Glutamatergic neuron (in vitro differentiated cells): ENCODE measurements at places on chromosomes 2 and 18. TPM values are rescaled to one million over a fixed set of nuclear protein-coding genes. Genes with fewer than 3 reads are reported as not detected.

GRCh38 chr2:110871637-110872036, 139.3 kb downstream of the ACOXL start:
- no peaks in the 10 kb centered on the region for H3K36me3 ChIP-seq
- H3K27ac ChIP-seq, result no peak overlapping the region
- no peaks in the 10 kb centered on the region for H3K4me1 ChIP-seq

DNA sequence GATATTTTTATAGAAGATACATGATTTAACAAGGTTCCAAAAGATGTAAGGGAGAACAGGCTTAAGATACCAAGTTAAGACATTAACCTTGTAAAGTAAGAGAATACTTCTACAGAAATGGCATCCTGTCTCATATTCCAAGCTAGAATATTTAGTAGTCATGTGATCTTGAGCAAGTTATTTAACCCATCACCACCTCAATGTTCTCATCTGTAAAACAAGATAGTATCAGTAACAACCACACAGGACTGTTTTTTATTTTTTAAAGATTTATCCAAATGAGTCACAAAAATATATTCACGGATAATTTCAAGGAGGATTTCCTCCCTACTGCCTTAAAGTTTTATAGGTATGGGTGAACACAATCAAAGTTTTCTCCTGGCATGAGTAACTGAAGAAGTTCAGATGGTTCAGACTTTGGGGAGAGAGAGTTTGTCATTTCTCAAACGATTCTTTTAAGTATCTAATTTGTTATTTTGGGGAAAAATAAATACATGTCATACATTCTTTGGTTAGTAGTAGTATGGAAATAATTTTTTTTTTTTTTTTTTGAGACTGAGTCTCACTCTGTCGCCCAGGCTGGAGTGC, 25.9 kb downstream of the ROCK1 start:
- no peak overlapping the region for H3K27ac ChIP-seq
- no peaks in the 10 kb centered on the region for H3K27me3 ChIP-seq
- DNase-seq, result no peak
- H3K36me3 ChIP-seq, result no peaks in the 10 kb centered on the region
- no peak overlapping the region for H3K4me3 ChIP-seq

The SPRED2 gene
- 54.5 TPM for total RNA-seq

The SFT2D3 gene
- 6.4 TPM for total RNA-seq

DNA sequence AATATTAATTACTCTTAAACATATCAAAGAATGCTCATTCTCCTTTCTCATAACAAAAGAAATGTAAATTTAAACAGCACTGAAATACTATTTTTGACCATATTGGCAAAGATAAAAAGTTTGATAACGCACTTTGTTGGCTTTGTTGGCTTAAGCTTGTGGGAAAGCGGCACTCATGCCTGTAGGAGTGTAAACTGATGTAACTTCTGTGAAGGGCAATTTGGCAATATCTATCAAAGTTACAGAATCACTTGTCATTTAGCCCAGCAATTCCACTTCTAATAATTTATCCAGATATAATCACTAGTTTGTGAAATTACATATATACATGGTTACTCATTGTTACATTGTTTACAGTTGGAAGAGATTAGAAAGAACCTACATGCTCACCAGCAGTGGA, 311.8 kb upstream of the STON1 start:
- no peak overlapping the region for H3K4me3 ChIP-seq
- no peaks in the 10 kb centered on the region for H3K36me3 ChIP-seq
- H3K27me3 ChIP-seq, result no peaks in the 10 kb centered on the region
- H3K27ac ChIP-seq, result no peak overlapping the region
- DNase-seq, result no peak

DNA sequence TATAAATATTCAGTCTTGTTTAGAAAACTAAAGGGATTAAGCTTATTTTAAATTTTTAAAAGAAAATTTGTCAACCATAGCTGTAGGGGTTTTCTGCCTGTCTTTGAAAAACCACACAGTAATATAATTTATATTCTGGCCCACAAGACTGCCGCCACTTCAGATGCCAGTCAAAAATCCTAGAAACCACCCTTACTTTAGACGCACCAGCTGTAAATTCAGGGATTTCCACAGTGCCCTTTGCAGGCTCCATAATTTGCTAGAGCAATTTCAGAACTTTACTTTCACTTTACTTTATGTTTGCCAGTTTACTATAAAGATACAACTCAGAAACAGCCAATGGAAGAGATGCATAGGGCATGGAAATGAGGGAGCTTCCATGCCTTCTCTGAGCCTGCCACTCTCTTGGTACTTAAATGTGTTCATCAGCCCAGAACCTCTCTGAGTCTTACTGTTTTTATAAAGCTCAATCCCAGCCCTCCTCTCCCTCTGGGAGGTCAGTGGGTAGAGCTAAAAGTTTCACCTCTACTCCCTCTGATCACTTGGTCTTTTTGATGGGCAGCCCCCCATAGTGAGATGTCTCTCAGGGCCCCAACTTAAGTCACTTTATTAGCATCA, 63.3 kb downstream of the KYNU start:
- H3K36me3 ChIP-seq, result no peaks in the 10 kb centered on the region
- H3K27ac ChIP-seq, result no peak overlapping the region
- no peak overlapping the region for H3K4me3 ChIP-seq
- no peaks in the 10 kb centered on the region for H3K4me1 ChIP-seq
